Dorsolateral prefrontal cortex (tissue), 122 donors: ENCODE measurements at places on chromosomes 11 and 22.

DNA sequence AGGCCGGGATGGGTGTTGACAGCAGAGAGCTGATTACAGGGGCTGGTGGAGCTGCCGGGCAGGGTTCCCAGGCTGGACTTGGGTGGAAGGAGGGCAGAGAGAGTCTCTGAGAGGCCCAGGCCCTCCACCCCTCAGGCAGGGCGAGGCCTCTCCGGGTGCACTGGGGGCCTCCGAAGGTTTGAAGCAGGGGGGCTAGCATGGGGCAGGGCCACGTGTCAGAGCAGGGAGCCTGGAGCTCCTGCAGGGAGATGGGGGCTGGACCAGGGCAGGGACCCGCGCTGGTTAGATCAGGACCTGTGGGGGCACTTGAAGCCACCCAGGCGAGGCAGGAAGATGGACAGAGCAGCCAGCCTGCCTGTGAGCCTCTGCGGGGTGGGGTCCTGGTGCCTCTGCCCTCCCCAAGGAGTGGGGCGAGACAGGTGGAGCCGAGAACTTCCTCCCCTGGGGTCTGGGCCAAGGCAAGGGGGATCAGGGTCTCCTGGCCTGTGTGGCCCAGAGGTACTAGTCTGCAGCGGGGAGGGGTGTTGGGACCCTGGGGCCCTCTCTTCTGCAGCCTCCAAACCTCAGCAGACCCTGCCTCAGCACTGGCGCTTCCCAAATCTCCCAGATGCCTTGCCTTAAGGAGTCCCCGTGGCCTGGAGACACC lies 911 bp downstream of the PANX2 start:
- DNase-seq, result no peak

DNA sequence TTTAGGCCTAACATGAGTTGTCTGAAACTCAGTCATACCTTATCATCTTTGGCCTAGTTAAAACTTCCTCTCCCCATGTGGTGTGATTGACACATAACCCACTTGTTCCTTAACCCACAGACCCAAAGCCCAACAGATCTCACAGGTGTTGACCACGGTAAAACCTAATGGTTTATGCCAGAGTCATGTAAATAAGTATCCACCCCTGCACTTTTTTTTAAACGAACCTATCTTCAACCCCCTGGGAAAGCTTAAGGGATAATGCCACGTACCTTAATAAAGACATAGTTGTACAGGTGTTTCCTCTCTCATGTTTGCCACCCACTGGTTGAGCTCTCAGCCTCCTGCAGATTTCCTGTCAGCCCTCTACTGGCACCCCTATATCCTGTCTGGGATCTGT lies 709.3 kb upstream of the CCDC179 start:
- no peak for DNase-seq

- DNase-seq, result no peak
Observed at GRCh38 chr11:95222817-95223216, 8.2 kb downstream of the SESN3 start.

DNA sequence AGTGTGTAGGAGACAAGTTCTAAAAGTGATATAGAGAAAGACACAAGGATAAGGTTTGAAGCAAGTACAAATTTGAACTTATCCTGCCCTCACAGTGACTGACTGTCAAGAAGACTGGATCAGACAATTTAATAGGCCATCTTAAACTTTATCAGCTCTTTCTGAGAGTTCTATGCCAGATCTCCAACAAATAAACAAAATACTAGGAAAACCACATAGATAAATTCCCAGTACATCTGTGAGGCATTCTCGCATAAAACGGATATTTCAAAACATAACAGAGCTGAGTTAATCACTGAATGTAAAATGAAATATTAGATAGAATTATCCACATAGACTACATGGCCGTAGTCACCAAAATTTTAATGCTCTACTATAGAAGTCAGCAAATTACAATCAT lies 120.9 kb upstream of the LUZP2 start:
- DNase-seq, result no peak

GRCh38 chr11:103652013-103652412 lies 384.4 kb upstream of the DDI1 start:
- DNase-seq, result no peak

DNA sequence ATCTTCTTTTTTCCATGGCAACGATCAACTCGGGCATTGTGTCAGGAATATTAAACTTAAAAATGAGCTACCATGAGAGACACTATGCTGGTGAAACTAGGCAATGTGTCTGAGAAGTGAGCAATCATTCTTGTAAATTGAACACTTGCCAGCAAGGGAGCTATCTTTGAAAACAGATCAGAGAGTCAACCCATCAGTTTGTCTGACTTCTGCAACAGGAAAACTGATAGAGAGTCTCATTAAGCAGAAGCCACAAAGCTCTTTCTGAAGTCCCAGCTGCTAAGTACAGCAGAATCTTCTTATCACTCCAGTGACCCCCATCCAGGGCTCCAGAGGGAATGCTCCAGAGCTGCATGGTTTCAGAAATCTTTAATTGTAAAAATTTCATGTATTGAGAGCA lies 114.7 kb downstream of the MSANTD4 start:
- no peak for DNase-seq

DNA sequence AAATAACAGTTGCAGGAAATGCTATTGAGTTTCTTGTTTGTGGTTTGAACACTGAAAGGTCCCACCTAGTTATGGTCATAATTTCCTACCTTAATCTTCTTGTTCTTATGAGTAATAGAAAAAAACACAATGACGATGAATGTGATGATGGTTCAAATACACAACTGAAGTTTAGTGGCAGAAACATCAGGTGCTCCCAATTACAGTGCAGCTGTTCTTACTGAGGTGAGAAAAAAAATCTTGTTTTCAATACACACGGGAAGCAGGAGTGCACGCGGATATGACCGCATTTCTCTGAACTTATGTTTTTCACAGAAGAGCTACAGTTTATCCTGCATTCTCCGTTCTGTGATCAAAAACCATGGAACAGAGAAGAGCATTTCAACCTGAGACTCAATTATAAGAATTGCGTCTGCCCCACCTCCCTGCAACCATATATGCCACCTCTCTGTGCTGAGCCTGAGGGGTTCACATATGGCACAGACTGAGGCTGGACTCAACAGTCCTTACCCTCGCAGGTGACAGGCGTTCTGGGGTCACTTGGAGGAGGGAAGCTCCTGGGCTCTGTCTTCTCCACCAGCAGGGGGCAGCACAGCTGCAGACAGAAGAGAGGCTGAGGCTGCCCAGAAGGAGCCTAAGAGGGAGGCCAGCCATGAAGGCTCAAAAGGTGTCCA lies 99.7 kb upstream of the IGLL5 start:
- DNase-seq, result no peak

DNA sequence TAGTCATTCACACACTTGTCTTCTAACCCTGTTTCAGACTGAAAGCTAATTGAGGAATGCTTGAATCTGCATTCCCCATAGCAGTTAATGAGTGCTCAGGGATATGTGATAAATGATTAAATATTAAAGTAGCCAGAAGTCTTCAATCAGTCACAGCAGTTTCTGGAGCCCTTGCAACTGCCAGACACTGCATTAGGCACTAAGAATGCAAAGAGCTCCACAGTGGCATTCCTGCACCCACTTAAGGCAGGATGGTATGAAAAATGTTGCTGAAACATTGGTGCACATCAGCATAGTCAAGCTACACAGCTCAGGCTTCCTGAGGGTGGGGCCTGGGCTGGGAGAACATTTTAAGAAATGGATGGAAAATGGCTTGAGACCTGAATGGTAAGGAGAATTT lies 6.5 kb downstream of the DTX4 start:
- no peak for DNase-seq

DNA sequence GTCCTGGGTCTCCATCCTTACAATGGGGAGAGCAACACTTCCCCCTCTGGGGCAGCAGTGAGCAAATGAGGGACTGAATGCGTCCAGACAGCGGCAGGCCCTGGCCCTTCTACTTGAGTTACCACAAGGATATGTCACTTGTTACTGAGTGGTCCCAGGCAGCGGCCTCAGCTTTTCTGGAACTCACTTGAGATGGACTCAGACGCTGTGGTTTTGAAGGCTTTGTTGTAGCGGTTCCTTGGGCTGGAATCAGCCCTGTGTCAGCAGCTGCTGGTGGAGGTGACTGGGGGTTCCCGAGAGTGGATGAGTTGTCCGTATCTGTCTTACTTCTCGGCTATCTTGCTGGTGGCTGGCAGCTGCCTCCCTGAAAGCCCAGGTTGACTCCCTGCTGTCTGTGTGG lies 77.0 kb downstream of the MICAL2 start:
- no peak for DNase-seq

GRCh38 chr22:33519071-33519973 lies 401.0 kb downstream of the LARGE1 start:
- DNase-seq, result no peak

DNA sequence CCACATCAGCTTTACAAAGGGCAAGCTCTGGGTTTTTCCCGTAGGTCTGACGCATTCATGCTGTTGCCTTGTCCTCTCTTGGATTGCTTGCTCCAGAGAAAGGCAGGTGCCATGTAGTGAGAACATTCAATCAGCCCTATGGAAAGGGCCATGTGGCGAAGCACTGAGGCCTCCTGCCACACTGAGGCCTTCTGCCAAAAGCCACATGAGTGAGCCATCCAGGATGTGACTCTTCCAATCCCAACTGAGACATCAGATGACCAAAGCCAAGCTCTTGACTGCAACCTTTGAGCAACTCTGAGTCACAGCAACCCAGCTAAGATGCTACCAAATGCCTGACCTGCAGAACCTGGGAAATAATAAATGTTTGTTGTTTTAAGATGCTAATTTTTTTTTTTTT lies 9.0 kb upstream of the PANX3 start:
- no peak for DNase-seq

GRCh38 chr11:122007601-122008071 lies 108.4 kb downstream of the BLID start:
- DNase-seq, result peak; percentile 47

- no peak for DNase-seq
Observed at GRCh38 chr11:8544807-8545206, 49.2 kb downstream of the STK33 start.

DNA sequence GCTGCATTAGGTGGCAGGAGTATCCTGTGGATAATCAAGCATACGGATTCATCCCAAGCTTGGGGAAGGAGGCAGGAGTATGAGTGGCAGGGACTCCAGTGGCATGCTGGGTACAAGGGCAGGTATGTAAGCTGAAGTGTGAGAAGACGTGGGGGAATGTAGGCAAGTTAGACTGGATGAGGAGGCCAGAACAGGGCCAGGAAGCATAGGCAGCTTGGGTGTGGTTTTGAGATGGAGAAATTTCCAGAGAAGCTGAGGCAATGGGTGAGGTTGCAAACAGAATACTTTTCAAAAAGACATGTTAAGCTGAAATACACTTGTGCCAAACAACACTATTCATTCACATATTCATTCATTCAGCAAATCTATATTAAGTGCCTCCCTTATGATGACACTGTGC lies 43.1 kb upstream of the AMOTL1 start:
- DNase-seq, result no peak

DNA sequence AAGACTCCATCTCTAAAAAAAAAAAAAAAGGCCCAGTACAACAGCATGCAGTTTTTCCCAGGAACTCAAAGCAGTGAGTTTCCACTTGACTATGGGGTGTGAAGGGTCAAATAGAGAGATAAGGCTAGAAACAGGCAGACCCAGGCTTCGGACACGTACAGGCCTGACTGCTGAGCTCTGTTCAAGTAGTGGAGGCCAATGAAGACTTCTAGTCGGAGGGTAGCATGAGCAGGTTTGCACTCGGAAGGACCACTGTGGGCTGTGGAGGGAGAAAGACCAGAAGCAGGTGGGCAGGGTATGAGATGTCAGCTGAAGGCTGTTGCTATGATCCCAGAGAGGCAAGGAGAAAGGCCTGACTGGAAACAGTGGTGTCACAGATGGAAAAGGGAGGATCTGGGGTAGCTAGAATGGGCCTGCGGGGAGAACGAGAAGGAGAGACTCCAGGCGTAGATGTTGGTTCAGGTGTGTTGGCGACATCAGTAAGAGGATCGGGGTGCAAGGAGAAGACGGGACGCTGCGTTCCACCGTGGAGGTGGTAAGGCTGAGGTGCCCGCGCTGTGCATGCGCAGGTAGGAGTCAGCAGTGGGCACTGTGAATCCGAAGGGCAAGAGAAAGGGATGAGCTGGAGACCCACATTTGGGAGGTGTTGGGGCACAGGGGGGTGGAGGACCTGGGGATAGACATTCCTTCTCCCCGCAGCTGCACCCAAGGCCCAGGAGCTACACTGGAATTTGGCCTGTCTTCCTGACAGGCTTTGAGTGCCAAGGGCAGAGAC lies 49.4 kb upstream of the RAB1B start:
- DNase-seq, result no peak

DNA sequence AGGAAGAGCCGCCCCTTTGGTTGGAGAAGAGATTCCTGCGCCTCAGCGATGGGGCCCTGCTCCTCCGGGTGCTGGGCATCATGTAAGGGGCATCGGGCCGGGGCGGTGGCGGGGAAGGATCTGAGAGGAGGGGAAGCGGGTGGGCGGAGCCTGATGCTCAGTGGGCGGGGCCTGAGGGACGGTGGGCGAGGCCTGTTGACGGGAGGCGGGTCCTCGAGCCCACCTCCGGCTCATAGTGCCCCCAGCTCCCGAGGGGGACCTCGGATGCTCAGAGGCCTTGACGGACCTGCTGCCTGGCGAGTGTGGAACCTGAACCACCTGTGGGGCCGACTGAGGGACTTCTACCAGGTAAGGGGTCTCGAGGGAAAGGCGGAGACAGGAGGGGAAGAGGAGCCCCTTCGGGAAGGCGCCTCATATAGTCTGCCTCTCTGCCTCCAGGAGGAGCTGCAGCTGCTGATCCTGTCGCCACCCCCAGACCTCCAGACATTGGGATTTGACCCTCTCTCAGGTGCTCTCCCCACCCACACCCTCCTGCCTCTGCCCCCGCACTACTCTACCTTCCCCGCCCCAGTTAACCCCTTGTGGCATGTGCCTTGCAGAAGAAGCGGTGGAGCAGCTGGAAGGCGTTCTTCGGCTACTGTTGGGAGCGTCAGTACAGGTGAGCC lies 799 bp downstream of the CCDC88B start:
- DNase-seq, result no peak

DNA sequence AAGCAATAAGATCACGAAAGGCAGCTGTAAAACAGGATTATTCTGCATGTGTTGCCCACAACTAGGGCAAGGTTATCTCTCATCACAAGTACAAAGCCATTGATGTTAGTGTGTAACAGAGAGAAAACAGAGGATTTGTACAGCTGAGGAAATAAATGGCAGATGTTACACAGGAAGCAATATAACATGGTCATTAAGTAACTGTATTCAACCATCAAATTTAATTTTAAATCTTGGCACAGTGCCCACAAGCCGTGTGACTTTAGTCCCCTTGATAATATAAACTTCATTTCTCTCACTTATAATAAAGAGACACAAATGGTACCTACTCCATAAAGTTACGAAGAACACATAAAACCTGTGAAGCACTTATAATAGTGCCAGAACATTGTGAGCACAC lies 17.3 kb downstream of the OR51E2 start:
- no peak for DNase-seq

DNA sequence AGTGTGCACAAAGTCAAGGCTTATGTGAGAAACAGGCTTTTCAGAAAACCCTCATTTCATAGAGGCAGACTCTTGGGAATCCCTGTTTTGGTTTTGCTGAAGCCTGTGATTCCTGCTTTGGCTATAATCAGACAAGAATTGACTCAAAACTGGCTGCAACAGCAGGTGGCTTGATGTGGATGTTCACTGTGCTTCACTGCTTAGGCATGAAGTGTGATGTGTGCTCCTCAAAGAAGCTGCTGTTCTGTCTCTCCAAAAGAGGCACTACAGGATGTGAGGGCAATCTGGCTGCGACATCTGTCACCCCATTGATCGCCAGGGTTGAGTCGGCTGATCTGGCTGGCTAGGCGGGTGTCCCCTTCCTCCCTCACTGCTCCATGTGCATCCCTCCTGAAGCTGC lies 103.5 kb downstream of the C11orf58 start:
- no peak for DNase-seq

- DNase-seq, result no peak
Observed at GRCh38 chr22:45852826-45853225, 124.1 kb downstream of the WNT7B start.

- DNase-seq, result no peak
Observed at GRCh38 chr11:109077291-109077920, 344.6 kb upstream of the C11orf87 start.
